ENCODE measurements at places on chromosomes 3 and 15.

GRCh38 chr3:37993820-37994638 lies 3.4 kb downstream of the VILL start:
- DNase-seq = no peak

DNA sequence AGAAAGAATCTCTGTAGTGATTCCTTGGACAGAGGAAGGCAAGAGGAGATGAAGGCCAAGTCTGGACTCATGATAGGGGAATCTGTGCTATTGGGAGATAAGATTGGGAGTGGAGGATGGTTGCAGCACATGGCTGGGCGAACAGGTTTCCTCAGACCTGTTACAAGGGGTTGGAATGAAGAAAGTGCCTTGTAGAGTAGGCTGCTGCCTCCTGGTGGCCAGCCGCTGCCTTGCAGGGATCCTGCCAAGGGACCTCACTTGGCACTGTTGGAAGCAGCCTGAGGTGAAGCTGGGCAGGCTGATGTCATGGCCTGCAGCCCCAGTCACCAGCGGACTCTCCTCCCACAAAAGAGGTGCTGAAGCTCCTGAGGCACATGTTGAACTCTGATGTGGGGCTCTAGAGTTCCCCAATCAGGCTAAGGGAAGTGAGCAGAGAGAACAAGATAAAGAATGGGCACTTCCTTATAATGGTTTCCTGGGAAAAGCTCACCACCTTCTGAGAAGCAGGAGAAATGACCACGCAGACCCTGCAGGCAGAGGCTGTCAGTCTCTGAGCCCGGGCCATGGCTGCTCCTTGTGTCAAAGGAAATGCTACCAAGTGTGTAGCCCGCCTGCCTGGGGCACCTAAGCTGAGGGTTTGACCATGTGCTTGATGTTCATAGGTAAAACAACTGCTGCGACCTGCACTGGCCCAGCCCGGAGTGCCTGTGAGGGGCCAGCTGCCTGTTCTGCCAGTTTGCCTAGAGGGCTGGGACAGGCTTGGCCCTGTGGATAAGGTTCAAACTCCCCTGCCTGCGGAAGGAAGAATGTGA lies 1.6 kb upstream of the TEX264 start:
- peak; percentile 36 for DNase-seq

- DNase-seq = no peak
These were observed 1.5 kb downstream of the NTRK3 start for GRCh38 chr15:88255087-88255483.

- DNase-seq = no peak
These were observed 40.1 kb downstream of the TIGIT start for GRCh38 chr3:114333923-114334240.

GRCh38 chr15:51405693-51406523 lies 64.5 kb downstream of the GLDN start:
- DNase-seq = no peak

DNA sequence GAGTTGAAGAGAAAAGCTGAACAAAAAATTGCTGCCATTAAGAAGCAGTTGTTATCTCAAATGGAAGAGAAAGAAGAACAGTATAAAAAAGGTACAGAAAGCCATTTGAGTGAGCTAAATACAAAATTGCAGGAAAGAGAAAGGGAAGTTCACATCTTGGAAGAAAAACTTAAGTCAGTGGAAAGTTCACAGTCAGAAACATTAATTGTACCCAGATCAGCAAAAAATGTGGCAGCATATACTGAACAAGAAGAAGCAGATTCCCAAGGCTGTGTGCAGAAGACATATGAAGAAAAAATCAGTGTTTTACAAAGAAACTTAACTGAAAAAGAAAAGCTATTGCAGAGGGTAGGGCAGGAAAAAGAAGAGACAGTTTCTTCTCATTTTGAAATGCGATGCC lies 152.4 kb upstream of the LRRFIP2 start:
- no peak for DNase-seq

DNA sequence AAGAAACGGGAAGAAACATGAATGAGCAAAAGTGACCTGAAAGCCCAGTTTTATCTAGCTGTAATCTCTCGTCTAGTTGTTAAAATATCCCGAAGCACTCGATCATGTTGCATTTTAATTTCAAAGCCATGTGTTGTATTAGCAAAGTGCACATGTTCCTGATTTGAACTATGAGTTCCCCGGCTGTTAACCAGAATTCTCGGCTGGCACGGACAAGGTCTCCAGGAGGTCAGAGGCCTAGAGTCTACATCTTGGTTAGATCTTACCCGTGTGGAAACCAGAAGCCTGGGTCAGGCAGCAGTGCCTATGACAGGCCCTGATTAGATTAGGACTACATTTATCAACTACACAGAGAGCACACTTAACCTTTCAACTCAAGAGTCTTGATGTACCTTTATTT lies 195.8 kb downstream of the CDIN1 start:
- DNase-seq = no peak

GRCh38 chr3:62134061-62134496 lies 239.3 kb downstream of the FEZF2 start:
- DNase-seq = no peak

- no peak for DNase-seq
These were observed 295.2 kb upstream of the WNT5A start for GRCh38 chr3:55782351-55782750.

DNA sequence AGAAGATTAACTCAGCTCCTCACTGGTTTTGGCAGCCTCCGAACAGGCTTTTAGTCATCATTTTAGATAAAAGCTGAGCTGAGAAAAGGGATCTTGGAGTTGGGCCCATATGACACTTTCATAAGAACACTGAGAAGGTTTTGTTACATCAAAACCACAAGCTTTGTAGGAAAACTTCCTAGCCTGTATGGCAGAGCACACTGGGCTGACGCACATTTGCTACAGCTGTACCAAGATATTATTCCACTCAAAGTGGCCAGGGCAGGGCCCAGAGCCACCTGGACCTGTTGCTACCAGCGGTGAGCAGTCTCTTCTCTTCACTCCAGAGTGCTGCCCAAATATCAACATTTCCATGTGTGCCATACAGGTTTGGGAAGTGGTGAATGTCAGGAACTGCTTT lies 160.5 kb upstream of the CCDC54 start:
- no peak for DNase-seq

GRCh38 chr3:177733233-177733632 lies 536.0 kb upstream of the TBL1XR1 start:
- no peak for DNase-seq

- no peak for DNase-seq
These were observed 50.6 kb downstream of the CFAP20DC start for GRCh38 chr3:58999134-58999773.

GRCh38 chr3:147189016-147189415 lies 217.3 kb downstream of the ZIC4 start:
- DNase-seq = no peak

DNA sequence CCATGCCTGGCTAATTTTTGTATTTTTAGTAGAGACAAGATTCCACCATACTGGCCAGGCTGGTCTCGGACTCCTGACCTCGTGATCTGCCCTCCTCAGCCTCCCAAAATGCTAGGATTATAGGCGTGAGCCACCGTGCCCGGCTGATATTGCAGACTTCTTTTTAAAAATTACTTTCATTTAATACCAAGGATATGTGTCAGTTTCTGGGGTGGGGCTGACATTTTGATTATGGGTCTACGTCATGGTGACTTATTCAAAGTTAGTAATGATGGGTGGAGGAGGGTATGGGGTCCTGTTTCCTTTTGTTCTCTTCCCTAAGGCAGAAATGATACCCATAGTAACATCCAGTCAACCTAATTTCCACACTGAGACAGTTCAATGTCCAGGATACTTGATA lies 34.7 kb downstream of the GBE1 start:
- DNase-seq = no peak

DNA sequence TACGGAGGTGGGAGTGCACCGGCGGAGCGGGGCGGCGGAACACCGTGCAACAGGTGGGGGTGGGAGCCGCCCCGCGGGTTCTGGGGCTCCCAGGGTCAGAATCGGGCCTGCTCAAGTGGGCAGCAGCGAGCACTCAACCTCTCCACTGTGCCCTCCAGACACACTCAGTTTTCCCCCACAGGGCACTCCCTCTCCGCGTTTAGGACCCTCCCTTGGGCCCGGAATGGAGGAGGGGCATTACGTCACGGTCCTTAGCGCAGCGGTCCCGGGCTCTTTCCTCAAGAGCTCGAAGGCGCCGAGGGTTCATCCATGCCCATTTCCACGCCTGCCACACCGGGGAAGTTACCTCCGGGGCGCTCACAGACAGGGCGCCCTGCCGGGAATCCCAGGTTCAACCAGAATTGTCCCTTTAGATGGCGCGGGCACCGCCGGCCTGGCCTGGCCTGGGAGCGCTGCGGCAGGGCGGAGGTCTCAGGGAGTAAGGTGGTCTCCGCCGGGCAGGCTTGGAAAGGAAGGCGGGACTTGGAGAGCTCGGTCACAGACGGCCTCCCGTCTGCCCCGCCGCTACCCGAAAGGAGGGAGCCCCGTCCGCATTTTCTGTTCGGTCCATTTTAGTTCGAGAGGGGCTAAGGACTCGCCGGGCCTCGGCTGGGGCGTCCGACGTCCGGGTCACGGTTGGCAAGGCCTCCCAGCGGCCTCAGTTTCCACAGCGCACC lies 5.1 kb downstream of the RNU6-1 start:
- no peak for DNase-seq

DNA sequence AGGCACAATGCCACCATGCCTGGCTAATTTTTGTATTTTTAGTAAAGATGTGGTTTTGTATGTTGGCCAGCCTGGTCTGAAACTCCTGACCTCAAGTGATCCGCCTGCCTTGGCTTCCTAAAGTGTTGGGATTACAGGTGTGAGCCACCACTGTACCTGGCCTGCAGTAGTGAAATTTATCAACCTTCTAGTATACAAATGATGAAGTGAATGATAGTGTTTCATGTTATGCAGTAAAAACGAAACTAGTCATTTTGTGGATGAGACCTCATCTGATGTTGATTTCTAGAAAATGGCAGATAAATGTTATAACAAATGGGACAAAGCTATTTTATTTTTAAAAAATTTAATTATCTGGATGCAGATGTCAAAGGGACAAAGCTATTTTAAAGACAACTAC lies 32.9 kb downstream of the NXPE3 start:
- no peak for DNase-seq

DNA sequence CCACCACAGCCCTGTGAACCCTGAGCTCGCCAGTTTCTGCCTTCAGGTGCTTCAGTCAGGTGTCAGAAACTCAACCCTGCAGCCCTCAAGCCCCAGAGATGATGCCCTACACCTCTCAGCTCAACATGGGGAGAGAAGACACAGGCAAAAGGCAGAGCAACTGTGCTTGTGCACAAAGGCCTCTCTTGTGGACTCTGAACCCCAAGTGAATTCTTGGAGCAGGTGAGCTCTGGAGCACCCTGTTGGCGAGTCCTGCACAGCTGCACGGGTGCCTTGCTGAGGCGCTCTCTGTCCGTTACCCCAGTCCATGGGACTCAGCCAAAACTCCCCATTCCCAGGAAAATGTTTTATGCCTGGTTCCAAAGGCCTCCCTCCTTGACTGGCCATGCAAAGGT lies 197.0 kb downstream of the KLF13 start:
- no peak for DNase-seq

GRCh38 chr3:36850743-36851142 lies 86.4 kb upstream of the DCLK3 start:
- DNase-seq = no peak

GRCh38 chr3:194075088-194075615 lies 60.8 kb upstream of the HES1 start:
- no peak for DNase-seq

DNA sequence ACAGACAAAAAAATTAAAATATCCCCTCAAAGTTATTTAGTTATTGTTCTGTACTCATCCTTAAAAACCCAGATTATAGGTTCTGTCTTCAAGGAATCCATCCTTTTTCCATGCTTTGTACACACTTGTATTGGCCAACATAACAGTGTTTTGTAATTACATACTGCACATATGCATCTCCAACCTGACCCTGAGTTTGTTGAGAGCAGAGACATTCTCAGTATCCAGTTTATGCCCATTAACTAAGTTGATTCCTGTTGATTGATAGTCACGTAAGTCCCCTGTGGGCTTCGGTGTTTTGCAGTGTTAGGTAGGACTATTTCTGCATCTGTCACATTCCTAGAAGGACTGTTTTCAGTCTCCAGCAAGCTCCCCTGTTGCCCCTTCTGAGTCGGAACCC lies 33.6 kb downstream of the MOBP start:
- no peak for DNase-seq

DNA sequence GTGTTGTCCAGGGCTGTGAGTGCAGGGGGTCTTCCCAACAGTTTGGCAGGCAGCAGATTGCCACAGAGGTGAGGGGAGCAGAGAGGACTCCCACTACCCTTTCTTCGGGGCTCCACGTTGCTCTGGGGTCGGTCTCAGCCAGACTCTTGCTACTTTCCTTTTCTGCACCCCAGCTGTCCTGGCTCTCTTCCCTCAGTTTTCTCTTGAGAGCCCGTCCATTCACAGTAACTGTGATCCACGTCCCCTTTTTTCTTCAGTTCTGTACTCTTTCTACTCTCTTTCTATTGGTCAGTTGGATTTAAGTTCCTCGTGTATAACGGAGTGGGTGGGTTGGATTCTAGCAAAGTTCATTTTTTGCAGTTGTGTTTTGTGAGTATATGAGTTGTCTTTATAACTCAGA lies 105.8 kb downstream of the UNC13C start:
- no peak for DNase-seq

DNA sequence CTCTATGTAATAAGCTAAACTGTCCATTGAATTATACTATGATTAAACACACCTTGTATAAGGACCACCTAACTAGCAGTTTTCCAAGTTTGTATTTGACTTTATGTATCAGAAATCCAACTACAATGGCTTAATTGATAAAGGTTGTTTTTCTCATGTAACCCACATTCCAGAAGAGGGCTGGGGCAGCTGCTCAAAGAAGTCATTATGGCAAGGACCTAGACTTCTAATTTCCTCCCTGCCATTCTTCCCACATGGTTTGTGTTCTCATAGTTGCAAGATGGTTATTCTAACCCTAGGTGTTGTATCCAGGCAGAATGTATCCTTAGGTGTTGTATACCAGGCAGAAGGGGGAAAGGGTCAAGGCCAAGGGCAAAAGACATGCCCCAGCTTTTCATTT lies 35.7 kb downstream of the GPR176 start:
- no peak for DNase-seq

DNA sequence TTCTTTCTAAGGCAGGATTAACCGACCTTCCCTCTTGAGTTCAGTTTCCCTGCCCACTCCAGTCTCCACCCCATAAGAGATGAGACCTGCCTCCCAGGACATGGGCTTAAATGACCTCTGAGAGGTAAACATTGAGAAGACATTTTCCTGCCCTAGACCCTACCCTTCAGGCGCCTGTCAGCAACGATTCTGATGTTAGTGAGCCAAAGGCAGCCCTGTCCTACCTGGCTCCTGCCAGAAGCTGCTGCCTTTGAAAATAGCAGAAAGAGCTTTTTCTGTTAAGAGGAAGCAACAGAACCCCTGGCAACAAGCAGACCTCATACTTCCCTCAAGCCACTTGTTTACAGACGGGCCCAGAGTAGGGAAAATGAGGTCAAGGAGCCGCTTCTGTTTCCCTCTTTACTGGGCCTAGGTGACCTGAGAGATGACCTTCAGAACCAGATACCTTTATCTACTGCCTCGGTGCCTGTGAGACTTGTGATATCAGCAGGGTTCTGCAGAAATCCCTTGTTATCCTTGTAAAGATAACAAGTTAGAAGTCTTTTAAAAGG lies 52.0 kb downstream of the CD200R1L start:
- no peak for DNase-seq
